Smooth muscle cell of trachea (primary cell): ENCODE measurements at places on chromosomes 2 and 18. TPM values are rescaled to one million over a fixed set of nuclear protein-coding genes. Genes with fewer than 3 reads are reported as not detected.

PCARE gene
- not detected in 2 replicates for total RNA-seq

LRRC30 gene
- not detected in 2 replicates for total RNA-seq

LYPD6 gene
- total RNA-seq = 0.15 and 0.33 TPM in 2 replicates

SEC11C gene
- total RNA-seq = 7.8 and 15.0 TPM in 2 replicates

POTEJ gene
- total RNA-seq = not detected in 2 replicates

TRIM54 gene
- total RNA-seq = under 0.01 TPM in 1 of 2 replicates, not detected in the other

SKA1 gene
- 1.5 and 15.6 TPM in 2 replicates for total RNA-seq

NYAP2 gene
- not detected in 2 replicates for total RNA-seq

LOXL3 gene
- 27.3 and 53.9 TPM in 2 replicates for total RNA-seq

NEU4 gene
- under 0.01 TPM in 1 of 2 replicates, not detected in the other for total RNA-seq

SLC11A1 gene
- total RNA-seq = under 0.01 and 0.33 TPM in 2 replicates

TMEM247 gene
- not detected in 2 replicates for total RNA-seq

EML6 gene
- total RNA-seq = 0.15 and 0.66 TPM in 2 replicates

TMEM163 gene
- total RNA-seq = not detected in 2 replicates

GKN2 gene
- not detected in 2 replicates for total RNA-seq

CCBE1 gene
- total RNA-seq = 69.0 and 69.4 TPM in 2 replicates

SPEG gene
- total RNA-seq = 11.3 and 21.7 TPM in 2 replicates

MYO1B gene
- total RNA-seq = 104 and 109 TPM in 2 replicates

CROCC2 gene
- 0.50 and 1.0 TPM in 2 replicates for total RNA-seq

TBR1 gene
- total RNA-seq = under 0.01 TPM in 1 of 2 replicates, not detected in the other

ONECUT2 gene
- total RNA-seq = under 0.01 TPM in 2 replicates

LIMS3 gene
- 2.3 TPM in 1 of 2 replicates, not detected in the other for total RNA-seq

MEP1B gene
- total RNA-seq = 0.17 TPM in 1 of 2 replicates, not detected in the other

GPR155 gene
- 4.5 and 7.1 TPM in 2 replicates for total RNA-seq

SIX2 gene
- 0.17 TPM in 1 of 2 replicates, not detected in the other for total RNA-seq

MALL gene
- total RNA-seq = 39.9 and 41.2 TPM in 2 replicates

TRIM43 gene
- not detected in 2 replicates for total RNA-seq

CFAP65 gene
- total RNA-seq = under 0.01 TPM in 1 of 2 replicates, not detected in the other

SLC20A1 gene
- total RNA-seq = 50.4 and 77.5 TPM in 2 replicates

ZNF804A gene
- total RNA-seq = 1.9 and 2.3 TPM in 2 replicates

RANBP2 gene
- total RNA-seq = 61.5 and 71.1 TPM in 2 replicates

GREB1 gene
- 0.44 and 2.2 TPM in 2 replicates for total RNA-seq

AFG3L2 gene
- total RNA-seq = 41.4 and 47.6 TPM in 2 replicates

MOCOS gene
- 5.5 and 13.7 TPM in 2 replicates for total RNA-seq

DARS1 gene
- total RNA-seq = 93.5 and 122 TPM in 2 replicates

ABCG8 gene
- not detected in 2 replicates for total RNA-seq

FOXI3 gene
- not detected in 2 replicates for total RNA-seq

WIPF1 gene
- total RNA-seq = 12.2 and 40.3 TPM in 2 replicates

NRP2 gene
- 12.2 and 18.5 TPM in 2 replicates for total RNA-seq

LRRTM1 gene
- not detected in 2 replicates for total RNA-seq
